ENCODE measurements at places on chromosomes 3 and 15. TPM values are rescaled to one million over a fixed set of nuclear protein-coding genes. Genes with fewer than 3 reads are reported as not detected.

Gene ALDH1L1
- 0.29 TPM for total RNA-seq

Gene ITGB5
- 0.71 TPM for total RNA-seq

Gene LRRC2
- 0.03 TPM for total RNA-seq

Gene POPDC2
- total RNA-seq, result 2.3 TPM

DNA sequence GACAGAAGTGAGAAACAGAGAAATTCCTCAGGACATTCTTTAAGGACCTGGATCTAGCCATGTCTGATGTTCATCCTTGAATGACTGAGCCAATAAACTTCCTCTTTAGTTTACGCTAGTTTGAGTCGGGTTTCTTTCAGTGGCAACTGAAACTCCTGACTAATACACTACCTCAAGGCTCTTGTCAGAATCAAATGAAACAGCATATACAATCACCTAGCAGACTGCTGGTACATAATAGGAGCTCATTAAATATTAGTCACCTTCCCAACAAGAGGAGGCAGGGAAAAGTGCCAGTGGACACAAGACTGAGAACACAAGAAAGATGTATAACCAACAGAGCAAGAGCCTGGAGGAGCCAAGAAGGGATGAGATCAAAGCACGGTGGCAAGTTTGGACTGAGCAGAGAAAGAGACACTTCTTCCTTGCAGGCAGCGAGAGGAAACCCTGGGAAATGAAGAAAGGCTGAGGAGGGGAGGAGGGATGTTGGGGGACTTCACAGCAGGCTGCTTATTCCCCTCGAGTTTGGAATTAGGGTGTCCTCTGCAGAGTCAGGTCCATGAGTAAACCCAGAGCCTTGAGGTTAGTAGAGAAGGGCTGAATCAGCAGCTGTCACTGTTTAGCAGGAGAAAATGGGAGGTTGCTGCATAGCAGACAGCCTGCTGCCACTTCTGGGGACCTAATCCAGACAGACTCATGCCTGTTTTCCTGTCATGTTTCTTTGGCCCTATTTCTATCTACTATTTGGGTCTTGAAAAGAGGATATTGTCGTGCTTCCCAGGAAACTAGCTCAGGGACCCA is 73.3 kb downstream of the MRPL46 start:
- no peak for DNase-seq

GRCh38 chr3:31777092-31777491 is 204.0 kb downstream of the OSBPL10 start:
- DNase-seq, result no peak

GRCh38 chr15:88250826-88251225 is 5.7 kb downstream of the NTRK3 start:
- no peak for DNase-seq

DNA sequence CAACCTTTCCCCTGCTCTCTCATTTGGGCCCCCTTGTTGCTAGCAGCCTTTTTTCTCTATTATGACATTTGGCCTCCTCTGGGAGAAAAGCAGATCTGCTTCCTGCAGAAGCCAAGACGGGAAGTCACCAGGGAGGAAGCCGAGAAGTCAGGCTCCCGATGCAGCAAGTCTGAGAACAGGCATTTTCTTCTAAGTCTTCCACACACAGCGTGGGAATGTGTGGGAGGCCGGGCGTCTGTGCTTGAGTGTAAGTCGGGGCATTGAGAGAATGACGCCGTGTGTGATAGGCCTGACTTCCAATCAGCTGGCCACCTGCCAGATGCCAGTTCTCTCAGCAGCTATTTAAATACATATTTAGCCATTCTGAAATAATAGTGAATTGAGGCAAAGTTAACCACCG is 75.8 kb upstream of the FAM98B start:
- no peak for DNase-seq

- no peak for DNase-seq
Measured at GRCh38 chr3:116188231-116188785, 257.0 kb downstream of the LSAMP start.

All from activated T-cell treated with anti-CD3 and anti-CD28 coated beads, Interleukin-2, amount 50 U/mL, for 4 hours (primary cell).